ENCODE measurements at places on chromosomes 4 and X.

DNA sequence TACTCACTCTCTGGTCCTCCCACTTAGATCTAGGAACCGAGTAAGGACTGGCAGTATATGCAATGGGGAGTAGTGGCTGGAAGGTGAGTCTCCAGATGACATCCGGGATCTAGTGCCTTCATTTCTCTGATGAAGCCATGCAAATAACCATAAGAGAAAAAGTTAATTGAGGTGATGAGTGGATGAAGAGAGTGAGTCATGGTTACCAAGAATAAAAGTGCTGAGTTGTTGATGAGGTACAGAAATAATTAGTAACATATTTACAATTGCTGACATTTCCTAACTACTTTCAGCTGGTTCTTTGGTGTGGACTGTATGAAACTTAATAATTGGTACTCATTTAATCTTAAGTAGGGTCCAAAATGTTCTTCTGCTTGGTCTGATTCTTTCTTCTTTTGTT, 146.7 kb upstream of the PITX2 start:
- no peak for DNase-seq

DNA sequence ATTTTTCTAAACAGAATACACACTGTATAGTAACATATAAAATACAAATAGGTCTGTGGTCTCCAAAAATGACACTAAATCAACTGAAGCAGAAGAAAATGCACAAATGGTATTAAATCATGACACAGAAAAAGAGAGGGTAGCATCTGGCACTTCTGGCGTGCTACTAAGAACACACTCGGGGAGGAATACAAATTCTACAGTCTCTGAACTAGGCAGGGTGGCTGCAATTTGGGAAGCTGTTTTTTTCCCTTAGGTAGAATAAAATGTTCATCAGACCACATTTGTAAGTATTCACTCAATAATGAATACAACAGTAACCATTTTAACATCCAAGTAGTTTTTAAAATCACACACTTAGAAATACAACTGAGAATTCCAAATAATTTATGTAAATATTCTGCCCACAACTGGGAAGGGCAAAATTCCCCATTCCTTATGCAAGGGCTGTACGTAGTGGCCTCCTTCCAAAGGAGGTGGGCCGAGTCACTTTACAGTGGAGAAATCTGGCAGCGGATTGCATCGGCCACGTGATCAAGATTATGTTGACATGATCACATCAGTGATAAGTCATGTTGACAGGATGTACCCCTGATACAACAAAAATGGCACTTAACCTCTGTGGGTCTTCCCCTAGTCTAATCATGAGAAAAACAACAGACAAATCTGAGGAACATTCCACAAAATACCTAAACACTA, 101.1 kb downstream of the TSPAN5 start:
- no peak for DNase-seq

GRCh38 chr4:126582737-126583136, 1050.0 kb upstream of the INTU start:
- no peak for DNase-seq

- DNase-seq: no peak
These were observed 730 bp downstream of the VBP1 start for GRCh38 chrX:155216940-155217440.

GRCh38 chr4:108398836-108399235, 221.5 kb upstream of the RPL34 start:
- no peak for DNase-seq

DNA sequence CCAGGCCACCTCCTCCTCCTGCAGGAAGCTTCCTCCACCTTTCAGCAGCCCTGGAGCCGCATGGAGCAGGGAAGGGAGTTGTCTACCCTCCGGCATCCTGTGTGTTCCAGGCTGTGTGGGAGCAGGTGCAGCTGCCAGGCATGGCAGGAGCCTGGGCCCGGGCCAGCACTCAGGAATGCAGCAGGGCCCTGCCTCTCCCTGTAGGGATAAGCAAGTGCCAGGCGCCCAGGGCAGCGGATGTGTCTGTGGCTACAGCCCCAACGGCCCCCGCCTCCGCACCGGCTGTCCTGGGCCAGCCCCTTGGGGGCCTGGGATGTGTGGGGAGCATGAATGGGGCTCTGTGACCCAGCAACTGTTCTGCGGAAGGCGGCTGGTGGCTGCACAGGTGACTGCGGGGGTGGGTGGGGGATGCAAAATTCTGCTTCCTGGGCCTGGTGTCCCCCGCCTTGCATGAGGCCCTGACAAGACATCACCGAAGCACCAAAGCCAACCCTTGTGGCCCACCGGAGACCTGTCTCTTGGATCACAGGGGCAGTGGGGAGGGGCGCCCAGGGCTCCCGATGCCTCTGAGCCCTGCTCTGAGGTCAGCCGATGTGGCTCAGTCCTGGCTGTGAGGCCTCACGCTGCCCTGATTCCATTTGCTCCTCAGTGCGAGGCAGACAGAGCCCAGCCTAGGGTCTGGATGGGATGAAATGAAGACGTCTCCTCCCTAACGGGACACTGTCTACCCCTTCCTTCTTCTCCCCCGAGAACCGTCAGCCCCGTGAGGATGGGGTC, 1.4 kb upstream of the DOK7 start:
- DNase-seq: peak; percentile 32

- no peak for DNase-seq
These were observed 27.1 kb upstream of the MAP9 start for GRCh38 chr4:155403886-155404285.

DNA sequence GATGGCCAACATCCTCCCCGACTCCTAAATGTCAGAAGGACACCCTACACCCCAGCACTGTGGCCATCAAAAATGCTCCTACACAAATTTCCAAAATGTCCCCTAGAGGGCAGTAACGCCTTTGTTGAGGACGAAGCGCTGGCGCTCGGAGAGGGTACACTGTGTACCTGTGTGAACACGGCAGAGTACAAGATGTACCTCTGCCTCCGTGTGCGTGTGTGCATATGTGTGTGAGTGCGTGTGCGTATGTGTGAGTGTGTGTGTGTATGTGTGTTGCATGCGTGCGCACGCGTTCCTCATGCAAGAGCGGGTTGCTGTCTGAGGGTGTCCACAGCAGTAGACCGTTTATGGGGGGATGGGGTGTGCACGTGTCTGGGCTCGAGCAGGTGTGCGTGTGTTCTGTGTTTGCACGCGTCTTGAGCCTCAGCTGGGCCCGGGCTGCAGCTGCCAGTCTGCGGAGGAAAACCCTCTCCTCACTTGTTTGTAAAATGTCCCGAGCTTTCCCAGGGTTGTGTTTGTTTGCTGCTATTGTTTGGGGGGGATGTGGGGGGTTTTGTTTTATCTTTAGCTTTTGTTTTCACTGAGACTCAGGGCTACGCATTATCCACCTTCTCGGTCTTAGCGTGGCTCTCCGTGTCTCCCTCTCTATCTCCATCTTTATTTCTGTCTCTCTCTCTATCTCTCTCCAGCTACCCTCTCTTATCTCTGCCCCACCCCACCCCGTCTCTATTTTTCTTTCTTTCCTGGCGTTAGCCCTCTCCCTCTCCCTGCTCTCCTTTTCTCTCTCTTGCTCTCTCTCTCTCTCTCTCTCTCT, 10.4 kb upstream of the TSPYL2 start:
- DNase-seq: peak; percentile 46

DNA sequence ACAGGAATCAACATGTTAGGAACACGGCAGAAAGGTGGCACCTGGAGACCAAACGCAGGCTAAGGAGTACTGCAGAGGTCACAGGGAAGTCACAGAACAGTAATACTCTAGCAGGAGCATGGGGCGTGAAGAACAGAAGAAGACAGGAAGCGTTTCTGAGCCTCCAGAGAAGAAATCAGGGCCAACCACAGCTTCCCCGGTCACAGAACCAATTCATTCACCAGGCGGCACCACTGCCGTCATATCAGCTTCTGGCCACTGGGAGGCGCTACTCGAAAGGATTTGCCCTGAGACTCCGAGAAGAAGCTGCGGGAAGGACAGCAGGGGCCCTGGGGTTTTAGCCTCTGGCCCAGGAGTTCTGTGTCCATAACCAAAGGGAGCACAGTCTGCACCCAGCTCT, 78.0 kb upstream of the DRD5 start:
- DNase-seq: peak; percentile 33

- no peak for DNase-seq
These were observed 1839.5 kb upstream of the PCDH10 start for GRCh38 chr4:131309628-131310027.

GRCh38 chr4:8649631-8650361, 57.2 kb downstream of the CPZ start:
- no peak for DNase-seq

DNA sequence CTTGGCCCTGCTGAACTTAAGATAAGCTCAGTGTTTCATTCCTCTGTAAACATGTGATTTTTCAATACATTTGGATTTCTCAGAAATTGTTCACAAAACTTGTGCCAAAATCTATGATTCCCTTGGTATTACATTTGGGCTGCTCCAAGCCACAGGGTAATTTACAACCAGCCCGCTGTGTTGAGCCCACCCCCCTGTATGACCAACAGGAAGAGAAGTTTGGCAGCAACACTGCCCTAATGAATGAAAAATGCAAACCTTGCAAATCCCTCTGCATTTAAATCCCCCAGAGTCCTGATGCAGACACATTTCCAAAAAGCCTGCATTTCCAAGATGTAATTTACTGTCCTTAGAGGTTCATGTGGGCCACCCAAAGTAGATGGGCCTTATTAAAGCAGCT, 34.1 kb upstream of the GAB1 start:
- DNase-seq: no peak

- DNase-seq: no peak
These were observed 1.7 kb downstream of the SAT1 start for GRCh38 chrX:23784470-23785331.

GRCh38 chr4:140372751-140373327, 607 bp upstream of the SCOC start:
- DNase-seq: no peak

DNA sequence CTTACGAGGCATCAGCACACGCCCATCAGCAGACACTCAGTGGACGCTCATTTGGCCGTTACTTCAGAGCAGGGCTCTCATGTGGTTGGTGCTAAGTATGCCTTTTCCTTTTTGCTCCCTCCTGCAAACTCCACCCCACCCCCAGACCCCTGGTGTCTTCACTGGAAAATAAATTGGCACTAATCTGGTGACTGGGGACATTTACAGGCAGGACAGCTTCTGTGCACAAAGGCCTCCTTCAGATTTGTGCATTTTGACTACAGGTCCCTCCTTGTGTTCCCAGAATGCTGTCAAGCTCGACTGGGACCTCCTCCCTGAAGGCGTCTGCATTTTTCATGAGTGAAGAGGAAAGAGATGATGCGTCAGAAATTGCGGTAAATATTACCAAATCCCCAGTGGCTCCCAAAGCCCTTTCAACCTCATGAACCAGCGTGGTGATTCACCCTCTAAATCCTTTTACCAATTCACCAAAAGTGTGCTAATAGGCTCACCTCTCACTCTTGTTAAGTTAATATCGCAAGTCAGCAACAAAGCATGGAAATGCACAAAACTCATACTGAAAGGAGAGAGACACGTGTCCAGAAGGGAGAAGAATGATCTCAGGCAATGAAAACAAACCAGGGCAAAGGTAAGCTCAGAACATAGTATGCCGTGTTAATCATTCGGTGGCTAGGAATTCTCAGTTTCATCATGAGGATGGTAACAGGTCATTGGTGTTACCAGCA, 119.0 kb downstream of the NKX6-1 start:
- no peak for DNase-seq

DNA sequence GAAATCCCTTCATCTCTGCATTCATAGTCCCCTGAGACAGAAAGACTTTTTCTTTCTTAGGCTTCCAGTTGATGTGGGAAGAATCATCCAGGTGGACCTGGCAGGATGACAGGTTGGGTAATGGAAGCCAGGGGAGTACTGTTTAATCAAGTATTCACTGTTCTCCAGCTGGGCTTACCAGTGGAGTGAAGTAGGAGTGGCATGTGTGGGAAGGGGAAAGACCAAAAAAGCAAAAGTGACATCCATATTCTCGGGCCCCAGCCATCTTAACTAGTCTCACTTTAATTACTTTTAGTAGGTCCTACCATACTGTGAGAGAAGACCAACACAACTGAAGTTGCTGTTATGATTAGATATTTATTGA, 18.5 kb downstream of the VSIG4 start:
- no peak for DNase-seq

DNA sequence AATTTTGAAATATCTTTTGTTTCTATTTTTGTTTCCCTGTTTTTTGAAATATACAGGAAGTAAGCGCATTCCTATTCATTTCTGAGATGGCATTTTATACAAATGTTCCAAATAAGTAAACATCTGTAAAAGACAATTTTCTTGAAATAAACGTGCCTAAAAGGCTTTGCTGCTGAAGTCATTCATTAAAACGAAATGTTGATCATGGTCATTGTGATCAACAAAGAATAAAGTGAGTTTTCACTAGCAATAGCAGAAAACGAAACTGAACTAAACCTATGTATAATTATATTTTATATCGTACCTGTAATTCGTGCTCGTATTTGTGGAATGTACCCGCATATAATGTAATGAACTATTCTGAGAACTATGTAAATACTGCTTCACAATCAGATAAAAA, 221.2 kb downstream of the MGST2 start:
- DNase-seq: no peak

DNA sequence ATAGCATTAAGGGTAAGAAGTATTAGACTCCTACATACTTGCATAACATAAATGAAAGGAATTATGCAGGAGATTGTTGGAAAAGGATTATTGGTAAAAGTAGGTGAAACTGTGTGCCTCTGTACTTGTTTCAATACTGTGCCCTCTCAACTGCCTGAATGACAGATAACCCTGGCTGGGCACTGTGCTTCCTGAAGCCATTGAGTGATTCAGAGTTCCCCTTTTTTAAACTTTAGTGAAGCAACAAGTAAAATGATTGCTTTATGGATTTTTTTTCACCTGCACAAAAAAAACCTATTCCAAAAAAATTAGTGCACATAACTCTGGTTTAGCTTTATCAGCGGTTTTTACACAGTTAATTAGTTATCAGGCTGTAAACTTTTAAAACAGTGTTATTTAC, 204.8 kb downstream of the TRAM1L1 start:
- no peak for DNase-seq

GRCh38 chrX:7294483-7294882, 146.5 kb upstream of the PUDP start:
- no peak for DNase-seq

GRCh38 chr4:27662426-27662825, 801.8 kb downstream of the STIM2 start:
- DNase-seq: no peak

DNA sequence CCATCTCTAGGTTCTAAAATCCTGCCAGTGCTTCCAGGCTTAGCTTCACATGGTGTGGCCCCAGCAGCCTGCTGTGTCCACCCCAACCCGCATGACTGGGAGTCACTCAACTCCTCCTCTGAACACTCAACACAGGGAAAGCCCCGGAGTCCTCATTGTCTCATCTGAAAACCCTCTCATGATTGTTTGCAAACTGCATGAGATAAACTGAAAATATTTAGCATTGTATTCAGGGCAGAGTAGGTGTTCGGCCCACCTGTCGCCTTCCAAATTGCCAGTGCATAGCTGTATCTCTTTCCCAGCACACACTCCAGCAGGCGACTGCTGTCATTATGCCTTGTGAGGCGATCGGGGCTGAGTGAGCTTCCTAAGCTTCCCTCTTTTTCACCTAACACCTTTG, 76.7 kb upstream of the SORBS2 start:
- no peak for DNase-seq

DNA sequence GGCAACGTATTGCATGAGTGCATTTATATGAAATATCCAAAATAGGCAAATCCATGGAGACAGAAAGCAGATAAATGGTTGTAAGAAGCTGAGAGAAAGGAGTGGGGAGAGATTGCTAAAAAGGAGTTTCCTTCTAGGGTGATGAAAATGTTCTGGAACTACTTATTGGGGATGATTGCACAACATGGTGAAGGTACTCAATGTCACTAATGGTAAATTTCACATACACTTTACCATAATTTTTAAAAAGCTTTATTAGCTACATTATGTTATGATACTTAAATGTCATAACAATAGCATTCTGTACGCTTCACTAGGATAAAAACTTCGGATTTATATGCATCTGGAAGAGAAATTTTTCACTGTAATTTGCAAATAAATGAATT, 56.7 kb upstream of the WDR19 start:
- DNase-seq: no peak

Measured in NCI-H2029 treated with DMSO at 0.1 percent for 48 hours (cell line).